ENCODE measurements at places on chromosomes 13 and 19.
A peak's percentile ranks its signal among the peaks of the same experiment; 100 is the strongest.

DNA sequence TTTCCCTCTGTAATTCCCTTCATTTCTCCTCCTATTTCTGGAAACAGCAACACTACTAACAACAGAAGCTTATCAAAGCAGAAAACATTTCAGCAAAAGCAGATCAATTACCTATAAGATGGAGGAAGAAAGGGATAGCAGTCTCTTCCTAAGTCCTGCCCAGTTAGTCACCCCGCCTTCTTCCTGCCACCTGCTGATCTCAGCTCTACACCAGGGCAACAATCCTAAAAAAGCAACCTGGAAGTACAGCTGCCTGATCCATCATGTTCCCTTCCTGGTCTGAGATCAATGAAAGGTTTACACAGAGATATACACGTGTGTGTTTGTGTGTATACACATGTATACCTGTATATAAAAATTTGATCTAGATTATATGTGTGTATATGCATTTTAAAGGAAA, 59.4 kb downstream of the TSC22D1 start:
- no peaks in the 10 kb centered on the region for H3K27me3 ChIP-seq
- no peak for DNase-seq
- H3K36me3 ChIP-seq, result no peaks in the 10 kb centered on the region
- H3K4me3 ChIP-seq, result no peak overlapping the region

DNA sequence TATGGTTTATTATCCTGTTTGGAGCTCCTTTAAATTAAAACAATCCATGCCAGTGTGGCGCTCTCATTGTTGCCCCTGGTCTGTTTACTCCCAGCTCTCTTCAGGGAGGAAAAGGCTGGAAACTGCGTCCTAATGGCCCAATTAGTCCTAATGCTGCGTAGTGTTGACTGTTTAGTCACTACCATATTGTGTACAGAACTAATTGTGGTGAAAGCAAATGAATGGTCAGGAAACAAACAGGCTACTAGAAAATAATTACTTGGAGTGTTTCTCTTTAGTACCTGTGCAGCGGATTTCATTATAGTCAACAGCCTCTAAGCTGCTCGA, 54.5 kb upstream of the MTIF3 start:
- no peaks in the 10 kb centered on the region for H3K27me3 ChIP-seq
- H3K27ac ChIP-seq, result no peak overlapping the region

- H3K27ac ChIP-seq, result no peak overlapping the region
- peaks cover 41% of the 10 kb centered on the region for H3K4me1 ChIP-seq
- no peak overlapping the region for H3K4me3 ChIP-seq
- DNase-seq, result no peak
These were observed 69.0 kb downstream of the LRCH1 start for GRCh38 chr13:46621792-46622629.

GRCh38 chr13:56907766-56908165, 233.0 kb upstream of the PRR20A start:
- no peaks in the 10 kb centered on the region for H3K4me1 ChIP-seq
- no peak for DNase-seq
- no peak overlapping the region for H3K4me3 ChIP-seq
- no peaks in the 10 kb centered on the region for H3K36me3 ChIP-seq
- H3K27me3 ChIP-seq, result no peaks in the 10 kb centered on the region

GRCh38 chr13:110227864-110228643, 78.9 kb downstream of the COL4A1 start:
- H3K36me3 ChIP-seq, result no peaks in the 10 kb centered on the region
- DNase-seq, result no peak
- H3K4me3 ChIP-seq, result no peak overlapping the region
- H3K27me3 ChIP-seq, result no peaks in the 10 kb centered on the region

DNA sequence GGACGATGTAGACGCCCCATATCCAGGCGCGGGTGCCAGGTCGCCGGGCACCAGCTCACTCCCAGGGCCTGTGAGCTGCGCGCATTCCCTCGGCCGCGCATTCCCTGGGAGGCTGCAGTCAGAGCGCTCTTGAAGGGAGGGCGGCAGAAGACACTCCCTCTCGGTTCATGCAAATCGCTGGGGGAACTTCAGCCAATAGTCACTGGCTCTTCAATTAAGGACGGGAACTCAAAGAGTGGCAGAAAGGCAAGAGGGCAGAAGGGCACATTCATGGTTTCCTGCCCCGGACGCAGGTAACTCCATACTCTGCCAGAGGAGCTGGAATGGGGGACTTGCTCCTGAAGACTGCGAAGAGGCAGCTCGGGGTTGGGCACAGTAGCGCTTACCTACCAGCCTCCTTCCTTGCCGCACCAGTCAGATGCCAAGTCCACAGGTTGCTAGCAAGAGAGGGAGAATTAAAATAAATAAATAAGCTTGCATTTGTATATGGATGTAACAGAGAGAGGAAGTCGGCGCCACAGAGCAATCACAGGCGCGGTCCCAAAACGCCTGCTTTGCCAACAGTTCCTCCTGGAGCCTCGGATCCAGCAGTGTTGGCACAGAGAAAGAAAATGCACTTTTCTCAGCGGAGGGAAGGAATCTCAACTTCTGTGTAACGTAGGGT, 459 bp downstream of the PCDH20 start:
- H3K27me3 ChIP-seq, result peaks cover 21% of the 10 kb centered on the region
- DNase-seq, result peak; percentile 76
- H3K27ac ChIP-seq, result no peak overlapping the region
- peak overlapping the region; percentile 46 for H3K4me3 ChIP-seq
- peaks cover 11% of the 10 kb centered on the region for H3K4me1 ChIP-seq

GRCh38 chr19:31459430-31459829, 110.2 kb upstream of the TSHZ3 start:
- H3K4me3 ChIP-seq, result no peak overlapping the region
- no peaks in the 10 kb centered on the region for H3K36me3 ChIP-seq
- no peak overlapping the region for H3K27ac ChIP-seq
- no peak for DNase-seq
- no peaks in the 10 kb centered on the region for H3K4me1 ChIP-seq
